ENCODE measurements at places on chromosomes 13 and 19.

DNA sequence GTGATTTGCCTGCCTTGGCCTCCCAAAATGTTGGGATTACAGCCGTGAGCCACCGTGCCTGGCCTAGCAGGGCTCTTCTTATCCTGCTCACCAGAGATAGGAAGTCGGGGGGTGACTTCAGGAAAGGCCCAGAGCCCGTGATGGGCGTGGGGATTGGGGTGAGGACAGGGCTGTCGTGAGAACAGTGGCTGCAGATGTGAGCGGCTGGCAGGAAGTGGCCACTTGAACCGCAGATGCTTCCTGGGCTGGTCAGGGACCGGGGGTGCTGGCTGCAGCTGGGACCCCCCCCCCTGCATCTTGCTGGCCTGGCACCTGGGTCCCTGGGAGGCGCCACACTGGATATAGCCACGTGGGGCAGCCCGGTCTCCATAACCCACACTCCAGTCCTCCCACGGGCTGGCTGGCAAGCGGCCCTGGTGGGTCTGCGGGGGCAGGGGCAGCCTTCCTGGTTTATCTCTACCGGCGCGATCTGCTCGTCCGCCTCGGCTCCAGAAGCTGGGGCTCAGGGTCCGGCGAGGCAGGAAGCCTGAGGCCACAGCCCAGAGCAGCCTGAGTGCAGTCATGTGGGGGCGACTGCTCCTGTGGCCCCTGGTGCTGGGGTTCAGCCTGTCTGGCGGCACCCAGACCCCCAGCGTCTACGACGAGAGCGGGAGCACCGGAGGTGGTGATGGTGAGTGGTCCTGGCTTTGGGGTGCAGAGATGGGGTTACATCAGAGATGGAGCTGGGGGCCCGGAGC lies at the start of gene F2RL3:
TSS of gene F2RL3 (plus strand) at position 371 of the 737 bp plus-strand sequence. CDS start at position 562, 191 bp downstream.
- DNase-seq = no peak

DNA sequence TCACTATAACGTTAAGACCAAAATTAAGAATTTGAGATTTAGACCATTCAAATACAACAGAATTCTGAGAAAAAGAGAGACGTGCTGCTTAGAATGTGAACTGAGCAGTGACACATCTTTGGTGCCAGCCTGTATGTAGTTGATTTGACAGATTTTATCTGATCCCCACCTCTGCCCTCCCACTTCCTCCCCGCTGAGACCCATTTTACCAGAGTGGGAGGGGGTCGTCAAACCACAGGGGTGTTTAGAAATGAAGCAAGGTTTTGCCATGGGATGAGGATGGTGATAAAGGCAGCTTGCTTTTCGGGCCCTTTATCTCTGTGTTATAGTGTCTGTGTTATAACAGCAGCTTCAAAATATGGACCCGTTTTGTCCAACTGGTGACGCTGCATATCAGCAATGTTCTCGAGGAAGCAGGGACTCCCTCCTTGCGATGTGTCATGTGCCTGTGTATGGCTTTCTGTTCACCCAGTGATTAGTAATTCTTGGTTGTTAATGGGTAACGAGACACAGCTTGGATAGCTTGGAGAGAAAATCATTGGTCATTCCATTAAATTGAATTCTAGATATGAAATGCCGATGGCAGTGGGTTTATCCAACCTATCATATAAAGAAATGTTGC lies 125.0 kb downstream of the HS6ST3 start:
- no peak for DNase-seq

DNA sequence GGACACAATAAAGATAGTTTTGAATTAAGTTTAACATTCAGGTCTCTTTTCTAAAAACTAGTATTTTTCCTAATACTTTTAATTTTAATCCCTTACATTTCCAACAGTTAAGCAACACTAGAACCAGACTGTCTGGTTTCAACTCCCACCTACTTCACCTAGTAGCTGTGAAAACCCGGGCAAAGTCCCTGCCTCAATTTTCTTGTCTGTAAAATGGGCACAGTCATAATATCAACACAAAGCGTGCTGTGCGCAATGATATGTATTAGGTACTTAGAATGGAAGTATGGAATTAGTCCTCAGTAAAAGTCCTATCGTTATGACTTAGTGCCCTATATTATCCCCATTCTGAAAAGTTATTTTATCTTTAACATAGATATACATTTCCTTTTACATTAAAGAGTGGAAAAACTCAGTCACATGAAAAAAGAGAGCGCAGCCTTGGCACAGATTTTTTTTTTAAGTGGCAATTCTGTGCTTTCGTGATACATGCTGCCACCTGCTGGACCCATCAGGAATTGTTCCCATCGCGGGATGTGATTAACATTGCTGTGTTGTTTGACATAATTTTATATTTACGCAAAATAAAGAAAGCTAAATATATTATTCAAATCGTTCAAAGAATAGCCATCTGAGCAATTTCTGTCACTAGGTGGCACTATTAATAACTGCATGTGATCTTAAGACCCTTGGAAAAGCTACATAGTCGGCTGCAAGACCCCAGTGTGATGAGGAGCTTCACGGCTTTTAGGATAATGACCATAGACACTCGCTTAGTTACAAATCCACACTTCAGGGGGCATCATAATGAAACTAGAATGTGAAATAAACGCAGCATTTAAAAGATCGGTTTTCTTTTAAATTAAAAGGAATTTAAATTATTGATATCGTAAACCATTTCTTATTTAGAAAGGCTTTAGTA lies 59.9 kb downstream of the LIG4 start:
- DNase-seq = peak; percentile 13

DNA sequence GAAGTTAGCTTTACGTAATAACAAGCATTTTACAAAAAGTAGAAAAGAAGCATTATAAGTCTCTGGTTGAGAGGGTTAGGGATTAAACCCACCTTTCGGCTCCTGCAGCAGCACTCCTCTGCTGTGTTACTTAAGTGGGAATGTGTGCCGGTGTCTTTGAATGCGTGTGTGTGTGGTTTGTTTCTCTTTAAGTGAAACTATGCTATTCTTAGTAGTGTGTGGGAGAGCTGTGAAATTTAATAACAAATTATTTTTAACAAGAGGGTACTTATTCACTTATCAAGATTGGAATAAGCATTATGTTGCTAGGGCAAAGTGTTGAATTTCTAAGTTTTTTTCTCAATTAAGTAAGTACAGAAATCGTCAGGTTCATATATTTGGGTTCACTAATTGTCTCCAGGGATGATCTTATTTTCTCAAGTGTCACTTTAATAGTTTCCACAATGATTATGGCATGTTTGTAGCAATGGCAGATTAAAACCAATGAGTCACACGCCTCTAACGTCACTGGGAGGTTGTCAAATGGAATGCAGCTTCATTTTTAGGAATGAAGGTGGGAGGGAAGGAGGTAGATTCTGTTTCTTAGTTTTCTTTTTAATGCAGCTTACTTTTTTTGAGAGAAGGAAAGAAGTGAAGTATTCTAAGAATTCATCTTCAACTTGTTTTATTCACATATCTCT lies 151.3 kb downstream of the LMO7 start:
- no peak for DNase-seq

Data from stimulated activated CD8-positive, alpha-beta memory T cell treated with anti-CD3 and anti-CD28 coated beads, Interleukin-2, amount 100 ng/mL, for 1 hour (primary cell).